NCI-H187 treated with DMSO at 0.1 percent for 48 hours (cell line): ENCODE measurements at places on chromosomes 2 and 18.

GRCh38 chr18:75054046-75054445, 154.9 kb downstream of the PTGR3 start:
- DNase-seq = no peak

- DNase-seq = no peak
Observed at GRCh38 chr2:195902857-195903256, 165.8 kb downstream of the DNAH7 start.

GRCh38 chr2:144944546-144945220, 424.8 kb upstream of the ZEB2 start:
- no peak for DNase-seq

DNA sequence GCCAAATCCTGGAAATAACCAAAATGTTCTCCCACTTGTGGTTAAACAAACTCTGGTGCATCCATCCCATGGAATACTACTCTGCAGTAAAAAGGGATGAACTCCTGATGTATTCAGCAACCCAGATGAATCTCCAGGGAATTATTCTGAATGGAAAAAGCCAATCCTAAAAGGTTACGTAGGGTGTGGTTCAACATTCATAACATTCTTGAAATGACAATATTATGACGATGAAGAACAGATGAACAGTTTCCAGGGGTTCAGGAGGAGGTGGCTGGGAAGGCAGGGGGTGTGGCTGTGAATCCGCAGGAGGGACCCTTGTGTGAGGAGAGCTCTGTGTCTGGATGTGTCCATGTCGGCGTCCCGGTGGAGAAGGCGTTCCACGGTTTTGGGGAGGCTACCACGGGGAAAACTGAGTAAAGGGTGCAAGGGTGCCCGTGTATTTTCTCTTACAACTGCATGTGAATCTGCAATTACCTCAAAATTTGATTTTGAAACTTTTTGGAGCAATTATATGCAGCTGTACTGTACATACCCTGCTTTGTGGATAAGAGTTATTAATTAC, 47.3 kb downstream of the KCNG2 start:
- no peak for DNase-seq

DNA sequence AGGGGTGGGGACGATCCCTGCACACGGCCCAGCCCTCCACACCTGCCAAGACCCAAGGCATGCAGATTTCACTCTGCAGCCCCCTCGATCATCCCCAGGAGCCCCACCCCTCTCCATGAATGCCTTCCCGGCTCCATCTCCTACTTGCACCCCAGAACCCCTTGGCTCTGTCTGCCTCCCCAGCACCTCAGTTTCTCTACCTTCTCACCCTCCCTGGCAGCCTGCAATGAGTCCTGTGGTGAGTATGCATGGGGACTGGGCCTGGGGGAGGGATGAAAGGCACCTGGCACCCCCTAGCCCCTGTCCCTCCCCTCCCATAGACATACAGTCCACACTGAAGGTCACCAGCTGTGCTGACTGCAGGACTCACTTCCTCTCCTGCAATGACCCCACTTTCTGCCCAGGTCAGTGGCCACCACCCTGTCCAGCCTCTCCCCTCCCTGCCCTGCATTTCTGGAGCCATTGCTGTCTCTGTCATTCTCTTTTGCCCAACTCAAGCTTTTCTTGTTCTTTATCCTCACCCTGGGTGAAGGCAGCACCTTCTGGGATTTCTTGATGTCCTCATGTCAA, 1.0 kb downstream of the TEX51 start:
- DNase-seq = no peak

DNA sequence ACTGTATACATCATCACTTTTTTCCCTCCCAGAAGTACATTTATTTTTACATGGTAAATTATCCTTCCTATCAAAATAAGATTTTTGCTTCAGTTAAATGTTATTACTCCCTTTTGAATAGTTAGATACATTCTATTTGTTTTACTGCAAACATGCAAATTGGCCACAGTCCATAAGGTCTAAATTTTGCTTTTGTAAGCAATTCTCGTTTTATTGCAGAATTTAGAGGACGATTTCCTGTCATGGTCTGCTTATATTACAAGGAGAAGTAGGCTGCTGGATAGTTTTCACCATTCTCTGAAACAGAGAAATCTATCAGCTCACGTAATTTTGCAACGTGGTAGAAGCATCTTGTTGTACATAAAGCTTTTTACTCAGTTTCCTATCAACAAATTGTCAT, 1632.5 kb downstream of the LRP1B start:
- DNase-seq = no peak

- no peak for DNase-seq
Observed at GRCh38 chr18:79702906-79703305, 23.3 kb downstream of the CTDP1 start.

GRCh38 chr2:183035954-183036669, 2.1 kb downstream of the NCKAP1 start:
- no peak for DNase-seq

GRCh38 chr18:7000484-7001096, 117.0 kb downstream of the LAMA1 start:
- DNase-seq = no peak

GRCh38 chr2:53780056-53780455, 6.7 kb downstream of the ASB3 start:
- no peak for DNase-seq
